ENCODE measurements at places on chromosomes 6 and 20. TPM values are rescaled to one million over a fixed set of nuclear protein-coding genes. Genes with fewer than 3 reads are reported as not detected.

Gene ECT2L
- 4.1 TPM for total RNA-seq

Gene C6orf163
- total RNA-seq = 1.7 TPM

GRCh38 chr20:46037036-46037435 lies 8.0 kb downstream of the SLC12A5 start:
- DNase-seq = no peak

GRCh38 chr6:18465410-18466154 lies 78.4 kb downstream of the RNF144B start:
- DNase-seq = no peak

Gene TGM3
- total RNA-seq = not detected

DNA sequence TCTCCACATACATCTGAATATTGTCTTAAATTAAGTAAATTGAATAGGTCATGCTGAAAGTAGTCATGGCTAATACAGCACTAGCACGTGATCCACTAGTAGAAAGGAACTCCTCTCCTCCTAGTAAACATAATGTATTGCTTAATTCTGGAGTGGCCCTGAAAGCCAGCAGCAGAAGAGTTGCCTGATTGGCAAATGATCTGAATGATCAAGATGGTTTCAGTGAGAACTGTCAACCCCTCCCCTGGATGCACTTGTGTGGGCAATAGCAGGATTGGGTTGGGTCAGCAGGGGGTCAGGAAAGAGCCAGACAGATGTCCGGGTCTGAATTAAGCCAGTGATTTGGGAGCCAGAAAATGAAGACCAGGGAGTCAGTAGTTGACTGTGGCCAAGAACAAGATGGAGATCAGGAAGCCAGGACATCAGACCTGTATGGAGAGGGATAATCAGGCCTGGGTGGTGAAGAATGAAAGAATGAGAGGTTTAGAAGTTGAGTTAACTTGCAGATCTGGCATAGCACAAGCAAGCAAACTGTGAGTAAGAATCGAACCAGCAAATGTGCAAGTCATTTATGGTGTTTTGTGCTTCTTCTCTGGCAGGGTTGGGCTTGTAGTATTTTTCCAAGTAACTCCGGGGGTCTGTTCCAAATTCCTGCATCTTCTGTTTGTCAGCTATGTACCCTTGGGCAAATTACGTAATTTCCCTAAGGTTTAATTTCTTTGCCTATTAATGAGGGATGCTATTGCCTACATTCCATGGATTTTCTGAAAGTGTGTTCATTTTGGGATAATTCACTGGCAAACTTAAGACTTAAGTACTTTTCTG lies 304.9 kb downstream of the CD109 start:
- DNase-seq = no peak

- DNase-seq = no peak
Observed at GRCh38 chr20:49945306-49945700, 9.1 kb downstream of the RNF114 start.

GRCh38 chr6:37259191-37259590 lies 1.2 kb upstream of the TMEM217 start:
- no peak for DNase-seq

- no peak for DNase-seq
Observed at GRCh38 chr6:53603386-53604116, 58.6 kb upstream of the GCLC start.

GRCh38 chr6:169795196-169795595 lies 43.8 kb downstream of the ERMARD start:
- DNase-seq = no peak

- DNase-seq = no peak
Observed at GRCh38 chr6:130359736-130360135, 6.1 kb upstream of the TMEM200A start.

GRCh38 chr6:15110726-15111354 lies 135.0 kb upstream of the JARID2 start:
- DNase-seq = no peak
